Activated CD8-positive, alpha-beta memory T cell treated with anti-CD3 and anti-CD28 coated beads, Interleukin-2, amount 50 U/mL, for 48 hours (primary cell): ENCODE measurements at places on chromosomes 1 and 21.

- no peak for DNase-seq
Observed at GRCh38 chr1:201147396-201148015, 6.8 kb downstream of the TMEM9 start.

GRCh38 chr1:70427976-70428375, 16.9 kb downstream of the CTH start:
- no peak for DNase-seq

DNA sequence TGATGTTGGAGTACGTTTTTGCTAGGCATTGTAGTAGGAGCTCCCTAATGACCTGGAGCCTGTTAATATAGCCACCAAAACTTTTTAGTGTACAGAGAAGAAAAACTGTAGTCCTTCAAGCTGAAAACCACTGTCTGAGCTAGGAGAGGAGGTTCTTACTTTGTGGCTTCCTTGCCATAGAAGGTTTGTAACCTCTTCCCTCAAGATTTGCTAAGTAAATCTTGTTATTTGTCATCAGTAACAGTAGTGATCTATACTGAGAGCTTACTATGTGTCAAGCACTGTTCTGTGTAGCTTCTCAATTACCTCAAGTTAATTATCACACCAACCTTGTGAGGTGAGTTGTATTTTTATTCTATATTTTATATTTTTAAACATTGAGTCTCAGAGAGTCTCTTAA, 21.2 kb upstream of the LRRC8C start:
- no peak for DNase-seq

DNA sequence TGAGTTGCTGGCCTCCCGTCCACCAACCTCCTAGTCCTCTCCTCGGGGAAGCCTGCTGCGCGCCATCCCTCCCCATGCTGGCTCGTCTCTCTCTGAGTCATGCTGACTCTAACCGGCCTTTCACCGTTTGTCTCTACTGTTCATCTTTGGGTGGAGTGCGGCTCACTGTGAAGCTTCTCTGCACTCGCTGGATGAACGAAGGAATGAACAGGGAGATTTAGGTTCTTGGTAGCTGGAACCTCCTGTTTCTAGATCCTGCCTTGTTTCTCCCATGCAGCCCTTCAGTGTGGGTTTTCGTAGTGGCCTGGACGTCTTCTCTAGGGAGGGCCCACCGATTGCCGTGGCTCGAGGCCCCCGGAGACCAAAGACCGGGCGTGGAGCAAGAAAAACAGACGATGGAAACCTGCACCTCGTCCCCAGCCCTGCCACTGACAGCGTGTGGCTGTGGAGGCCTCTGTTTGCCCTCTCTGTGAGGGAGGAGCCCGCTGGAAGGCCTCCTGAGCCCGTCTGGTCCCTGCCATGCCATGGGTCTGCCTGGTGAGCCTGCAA, 227.6 kb upstream of the C1orf174 start:
- no peak for DNase-seq

DNA sequence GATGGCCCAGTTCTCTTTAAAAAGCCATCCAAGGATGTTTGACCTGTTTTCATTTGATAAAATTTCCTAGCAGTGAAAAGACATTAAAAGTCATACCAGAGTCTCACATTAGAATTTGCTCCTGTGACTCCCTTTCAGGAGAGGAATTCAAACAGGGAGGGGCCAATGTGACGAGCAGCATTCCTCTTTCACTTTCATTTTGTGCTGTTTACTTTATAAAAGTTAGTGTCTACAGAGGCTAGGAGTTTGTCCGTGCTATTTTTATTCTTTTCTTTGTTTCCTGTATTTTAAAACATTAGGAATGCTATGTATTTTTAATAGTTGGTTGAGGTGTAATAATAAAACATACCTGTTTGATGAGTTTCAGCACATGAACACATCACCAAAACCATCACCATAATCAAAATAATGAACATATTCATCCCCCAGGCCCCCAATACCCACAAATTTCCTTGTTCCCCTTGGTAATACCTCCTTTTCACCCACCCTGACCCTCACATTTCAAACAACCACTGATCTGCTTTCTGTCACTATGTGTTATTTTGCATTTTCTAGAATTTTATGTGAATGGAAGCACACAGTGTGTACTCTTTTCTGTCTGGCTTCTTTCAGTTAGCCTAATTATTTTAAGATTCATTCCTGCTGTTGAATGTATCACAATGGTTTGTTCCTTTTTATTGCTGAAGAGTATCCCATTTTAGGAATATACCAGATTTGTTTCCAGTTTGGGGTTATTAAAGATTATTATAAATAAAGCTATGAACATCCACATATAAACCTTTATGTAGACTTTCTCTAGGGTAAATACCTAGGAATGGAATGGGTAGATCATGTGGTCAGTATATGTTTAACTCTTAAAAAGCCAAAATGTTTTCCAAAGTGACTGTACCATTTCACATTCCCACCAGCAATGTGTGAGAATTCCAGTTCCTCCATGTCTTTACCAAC, 129.5 kb downstream of the TENT5C start:
- DNase-seq, result no peak

- DNase-seq, result peak; percentile 65
Observed at GRCh38 chr1:112358798-112359408, 37.1 kb upstream of the CTTNBP2NL start.

DNA sequence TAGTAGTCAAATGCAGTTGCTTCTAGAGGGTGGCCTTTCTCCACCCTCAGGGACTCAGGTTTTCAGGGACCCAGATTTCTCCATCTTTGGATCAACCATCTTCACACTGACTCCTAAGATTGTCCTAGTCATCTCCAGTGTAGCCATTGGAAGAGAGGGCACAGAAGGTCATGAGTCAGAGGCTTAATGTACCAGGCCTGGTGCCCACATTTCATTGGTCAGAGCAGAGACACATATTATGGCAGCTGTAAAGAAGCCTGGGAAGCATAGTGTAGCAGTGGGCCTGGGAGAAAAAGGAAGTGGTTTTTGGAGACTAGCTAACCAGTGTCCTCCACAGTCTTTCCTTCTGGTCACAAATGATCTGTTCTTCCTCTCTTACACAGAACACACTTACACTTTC, 122.5 kb downstream of the GIPC2 start:
- DNase-seq, result no peak

GRCh38 chr1:31221072-31221471, 18.6 kb downstream of the NKAIN1 start:
- no peak for DNase-seq

- no peak for DNase-seq
Observed at GRCh38 chr1:59055908-59056719, 240.8 kb upstream of the FGGY start.

DNA sequence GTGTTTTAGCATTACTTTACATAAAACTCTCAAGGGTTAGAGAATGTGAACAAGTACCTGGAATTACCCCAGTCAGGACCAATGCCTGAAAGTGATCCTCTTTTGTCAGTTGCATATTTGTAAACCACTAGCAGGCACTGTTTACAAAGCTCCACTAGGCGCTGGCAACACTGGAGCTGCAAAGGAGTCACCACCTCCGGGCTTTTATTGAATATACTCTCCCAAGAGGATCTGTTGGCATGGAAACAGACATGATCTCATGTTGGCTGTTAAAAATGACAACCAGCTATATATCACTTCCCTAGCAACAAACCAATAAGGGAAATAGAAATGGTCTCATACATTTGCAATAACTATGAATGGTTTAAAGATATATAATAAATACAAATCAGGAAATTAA, 116.0 kb downstream of the TTLL7 start:
- DNase-seq, result no peak

GRCh38 chr1:201779351-201779880, 49.5 kb upstream of the IPO9 start:
- no peak for DNase-seq

DNA sequence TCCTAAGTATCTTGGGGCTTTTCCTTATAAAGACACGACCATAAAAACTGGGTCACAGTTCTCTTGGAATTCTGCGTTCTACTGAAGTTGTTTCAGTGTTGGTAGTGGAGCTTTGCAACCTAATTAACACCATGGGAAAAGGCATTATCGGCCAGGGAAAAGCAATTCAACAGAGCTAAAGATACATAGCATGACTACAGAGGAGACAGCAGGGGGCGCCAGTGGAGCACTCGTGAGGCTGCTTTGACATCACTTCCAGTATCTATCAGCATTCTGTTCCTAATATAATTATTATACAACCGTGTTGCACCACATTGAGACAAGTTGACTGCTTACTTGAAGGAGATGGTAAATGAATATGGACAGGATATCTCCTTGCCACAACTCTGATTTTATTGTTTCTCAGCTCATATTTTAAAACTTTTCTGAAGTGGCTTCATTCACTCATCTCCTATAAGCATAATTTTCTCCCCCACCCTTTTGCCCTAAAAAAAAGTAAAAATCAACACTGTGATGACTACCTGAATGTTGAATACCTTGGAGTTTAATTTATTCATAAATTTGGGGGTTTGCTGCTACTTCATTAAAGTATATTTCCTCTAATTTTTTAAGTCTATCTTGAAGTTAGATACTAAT, 39.4 kb downstream of the ZP4 start:
- peak; percentile 55 for DNase-seq

DNA sequence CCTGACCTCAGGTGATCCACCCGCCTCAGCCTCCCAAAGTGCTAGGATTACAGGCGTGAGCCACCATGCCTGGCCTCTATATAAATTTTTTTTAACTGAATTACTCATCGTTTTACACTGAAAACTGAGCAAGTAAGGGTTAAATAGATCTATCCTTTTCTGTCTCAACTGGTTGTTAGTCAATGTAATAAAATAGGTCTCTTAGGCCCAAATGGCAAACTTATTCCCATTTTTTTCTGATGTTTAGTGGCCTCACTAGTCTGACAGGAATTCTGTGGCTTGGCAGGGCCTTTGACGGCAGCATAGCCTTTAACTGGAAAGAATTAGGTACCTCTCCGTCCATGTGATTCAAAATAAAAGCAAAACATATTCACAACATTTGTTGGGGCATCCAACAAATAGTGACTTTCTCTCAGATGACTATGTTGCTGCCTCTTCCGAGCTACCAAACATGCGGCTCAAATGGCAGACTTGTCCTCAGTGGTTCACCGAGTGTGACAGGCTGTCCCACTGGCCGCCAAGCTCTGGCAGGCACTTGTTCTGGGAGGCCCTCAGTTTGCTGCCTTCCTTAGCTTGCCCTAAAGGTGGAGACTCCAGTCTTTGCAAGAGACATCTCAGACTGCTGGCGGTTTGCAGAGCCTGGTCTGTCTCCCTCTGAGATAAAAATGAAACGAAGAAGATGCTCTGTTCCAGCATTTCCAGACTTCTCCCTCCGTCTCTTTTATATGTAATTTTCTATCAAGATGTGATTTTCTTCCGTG, 17.4 kb downstream of the ATP1A4 start:
- no peak for DNase-seq

DNA sequence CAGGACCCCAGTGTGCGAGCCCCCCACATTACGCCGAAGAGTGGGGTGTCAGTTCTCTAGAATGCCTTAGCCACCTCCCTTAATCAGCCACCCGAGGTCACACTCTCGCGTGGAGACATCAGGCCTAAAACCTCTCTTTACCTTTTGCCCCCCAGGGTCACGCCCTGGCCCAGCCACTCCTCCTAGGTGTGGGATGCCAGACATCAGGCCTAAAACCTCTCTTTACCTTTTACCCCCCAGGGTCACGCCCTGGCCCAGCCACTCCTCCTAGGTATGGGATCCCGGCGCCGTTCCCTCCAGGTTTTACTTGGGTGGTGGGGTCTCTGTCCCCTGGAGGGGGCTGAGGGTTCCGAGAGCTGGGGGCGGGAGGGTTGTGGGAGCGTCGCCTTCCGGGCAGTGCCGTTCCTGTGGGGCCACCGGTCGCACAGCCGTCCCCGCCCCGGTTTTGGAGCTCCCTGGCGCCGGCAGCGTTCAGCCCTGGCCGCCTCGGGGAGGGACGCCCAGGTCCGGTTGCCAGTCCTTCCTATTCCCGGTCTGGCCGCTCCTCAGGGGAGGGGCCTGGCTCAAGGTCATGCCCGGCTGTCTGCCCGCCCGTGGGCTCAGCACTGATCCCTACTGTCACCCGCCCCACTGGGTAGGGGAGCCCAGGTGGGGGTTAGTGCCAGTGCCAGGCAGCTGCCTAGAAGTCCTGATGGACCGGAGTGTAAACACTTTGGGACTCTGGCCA, 882 bp downstream of the VPS13D start:
- peak; percentile 59 for DNase-seq

DNA sequence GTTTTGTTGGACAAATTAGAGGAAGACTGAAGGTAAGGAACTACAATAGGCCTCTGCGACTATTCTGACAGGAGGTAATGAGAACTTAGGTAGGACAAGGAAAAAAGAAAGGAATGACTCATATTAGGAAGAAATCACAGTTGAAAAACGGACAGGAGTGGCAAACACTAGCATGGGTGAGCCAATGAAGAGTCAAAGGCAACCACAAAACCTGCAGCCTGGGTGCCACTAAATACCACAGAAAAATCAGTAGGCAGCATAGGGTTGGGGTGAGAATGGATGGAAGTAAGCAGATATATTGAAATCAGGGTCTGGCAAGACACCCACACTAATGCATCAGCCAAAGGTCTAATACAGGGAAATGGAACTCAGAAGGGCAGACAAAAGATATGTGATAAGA, 10.0 kb downstream of the RBM34 start:
- no peak for DNase-seq

GRCh38 chr1:7313826-7314225, 457.3 kb upstream of the VAMP3 start:
- no peak for DNase-seq

GRCh38 chr1:174039027-174039426, 16.9 kb upstream of the RC3H1 start:
- no peak for DNase-seq

- DNase-seq, result no peak
Observed at GRCh38 chr1:178344513-178345091, 152.2 kb downstream of the CLEC20A start.

DNA sequence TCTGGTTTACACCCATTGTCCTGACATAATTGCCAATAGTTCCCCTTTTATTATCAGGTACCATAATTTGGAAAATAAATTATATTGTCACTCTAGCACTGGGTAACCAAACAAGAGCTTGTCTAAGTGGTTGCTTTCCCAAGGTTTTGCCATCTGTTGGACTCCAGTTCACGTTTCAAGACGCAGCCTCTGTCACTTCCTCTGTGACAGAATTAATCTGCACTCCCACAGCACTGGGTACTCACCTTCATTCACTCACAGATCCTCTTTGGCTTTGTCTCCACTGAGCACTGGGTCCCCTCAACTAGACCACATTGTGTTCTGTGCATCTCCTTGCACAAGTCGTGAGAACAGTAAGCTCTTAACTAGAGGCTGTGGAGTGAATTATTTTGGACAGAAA, 123.6 kb upstream of the JUN start:
- no peak for DNase-seq

DNA sequence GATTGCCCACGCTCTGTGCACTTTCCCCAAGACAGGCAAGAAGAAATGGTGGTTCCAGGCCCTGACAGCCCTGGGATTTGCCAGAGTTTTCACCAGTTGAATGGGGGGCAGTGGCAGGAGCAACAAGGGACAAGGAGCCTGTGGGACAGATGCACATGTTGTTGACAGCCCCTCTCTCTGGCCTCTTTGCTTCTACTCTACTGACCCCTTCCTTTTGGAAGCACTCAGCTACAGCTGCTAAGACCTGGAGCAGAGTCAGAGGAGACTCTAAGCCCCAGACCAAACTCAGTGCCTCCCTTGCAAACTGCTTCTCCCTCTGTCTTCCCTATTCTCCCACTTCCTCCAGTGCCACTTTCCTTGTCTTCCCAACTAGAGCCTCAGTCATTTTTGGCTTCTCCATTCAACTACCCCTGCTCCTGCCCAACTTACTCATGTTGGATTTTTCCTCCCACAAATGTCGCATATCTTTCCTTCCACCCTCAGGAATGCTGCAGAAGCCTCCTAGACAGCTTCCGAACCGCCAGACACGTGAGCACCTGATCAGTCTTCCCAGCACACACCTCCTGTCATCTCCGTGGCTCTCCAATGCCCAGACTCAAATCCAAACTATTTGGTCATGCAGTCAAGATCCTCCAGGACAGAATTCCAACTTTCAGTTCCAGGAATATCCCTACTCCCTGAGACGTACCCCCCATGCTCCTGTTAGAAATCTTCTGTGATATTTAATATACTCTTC, 9.1 kb downstream of the INKA2 start:
- peak; percentile 30 for DNase-seq
